ENCODE measurements at places on chromosomes 7 and 10.

GRCh38 chr7:40978047-40978446 is 724.8 kb downstream of the INHBA start:
- no peak for DNase-seq

- no peak for DNase-seq
These were observed 40.0 kb downstream of the DIP2C start for GRCh38 chr10:649445-649797.

GRCh38 chr10:43390759-43391158 is 18.2 kb downstream of the HNRNPF start:
- DNase-seq: no peak

GRCh38 chr10:7046615-7047014 is 364.2 kb downstream of the SFMBT2 start:
- peak; percentile 78 for DNase-seq

DNA sequence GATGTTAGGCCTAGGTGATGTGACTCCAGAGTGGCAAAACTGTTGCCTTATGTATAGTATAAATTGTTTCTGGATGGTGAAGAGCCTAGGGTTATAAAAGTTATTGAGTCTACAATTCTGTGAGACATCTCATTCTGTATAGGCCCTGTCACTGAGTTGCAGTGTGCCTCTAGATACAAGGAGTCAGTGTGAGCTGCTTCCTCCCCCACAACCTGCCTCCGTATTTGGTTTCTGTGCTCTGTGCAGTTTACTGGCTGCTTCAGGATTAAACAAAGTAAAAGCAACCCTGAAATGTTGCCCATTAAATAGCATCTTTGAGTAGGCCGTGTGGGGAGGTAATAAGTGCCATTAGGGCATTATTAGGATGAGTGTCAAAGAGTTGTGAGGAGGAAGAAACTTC is 1.9 kb upstream of the IFRD1 start:
- no peak for DNase-seq

- no peak for DNase-seq
These were observed 23.2 kb downstream of the ELN start for GRCh38 chr7:74051193-74051592.

DNA sequence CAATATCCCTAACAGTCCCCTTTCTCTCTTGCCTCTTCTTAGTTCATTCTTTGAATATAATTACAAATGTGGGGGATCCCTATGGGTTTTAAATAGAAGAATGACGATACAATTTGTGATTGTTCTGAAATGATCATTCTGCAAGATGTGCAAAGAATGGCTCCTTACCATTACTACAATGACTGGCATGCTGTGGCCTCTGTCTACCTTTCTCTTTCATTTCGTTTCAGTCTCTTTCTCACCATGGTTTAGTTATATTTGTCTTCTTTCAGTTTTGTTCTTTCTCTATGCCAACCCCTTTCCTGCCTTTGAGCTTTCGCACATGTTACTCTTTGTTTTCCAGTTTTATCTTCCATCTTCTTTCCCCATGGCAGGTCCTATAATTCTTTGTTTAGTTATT is 176.5 kb downstream of the SUGCT start:
- DNase-seq: no peak

- DNase-seq: no peak
These were observed 162.3 kb downstream of the BAMBI start for GRCh38 chr10:28839600-28840007.

GRCh38 chr7:121753944-121754343 is 119.0 kb upstream of the PTPRZ1 start:
- no peak for DNase-seq

- peak; percentile 11 for DNase-seq
These were observed 880.6 kb downstream of the LRMDA start for GRCh38 chr10:76311752-76312636.

DNA sequence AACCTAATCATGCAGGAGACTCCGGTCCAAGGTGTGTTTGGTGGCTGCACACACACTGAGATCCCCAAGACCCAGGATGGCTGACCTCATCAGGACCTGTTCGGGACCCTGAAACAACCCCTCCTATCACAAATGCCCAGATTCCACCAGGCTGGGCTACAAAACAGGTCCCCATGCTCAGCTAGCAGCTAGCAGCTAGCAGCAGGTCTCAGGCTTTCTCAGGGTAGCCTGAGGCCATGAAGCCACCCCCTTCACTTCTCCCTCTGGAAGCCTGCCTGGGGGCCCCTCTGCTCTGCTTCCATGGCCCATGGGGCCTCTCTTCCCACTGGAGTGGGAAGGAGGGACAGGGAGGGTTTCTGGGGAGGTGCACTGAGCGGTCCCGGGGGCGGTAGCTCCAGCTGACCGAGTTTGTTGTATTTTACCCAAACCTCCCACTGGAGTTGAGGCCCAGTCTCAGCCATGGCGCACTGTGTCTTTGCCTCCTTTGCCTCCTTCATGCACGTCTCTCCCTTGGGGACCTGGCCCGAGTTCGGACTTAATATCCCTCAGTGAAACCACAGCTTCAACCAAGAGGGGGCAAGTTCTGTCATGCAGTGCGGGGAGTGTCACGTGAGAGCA is 95.1 kb upstream of the GPR26 start:
- no peak for DNase-seq

- no peak for DNase-seq
These were observed 129.2 kb downstream of the GNAI1 start for GRCh38 chr7:80263821-80264220.

DNA sequence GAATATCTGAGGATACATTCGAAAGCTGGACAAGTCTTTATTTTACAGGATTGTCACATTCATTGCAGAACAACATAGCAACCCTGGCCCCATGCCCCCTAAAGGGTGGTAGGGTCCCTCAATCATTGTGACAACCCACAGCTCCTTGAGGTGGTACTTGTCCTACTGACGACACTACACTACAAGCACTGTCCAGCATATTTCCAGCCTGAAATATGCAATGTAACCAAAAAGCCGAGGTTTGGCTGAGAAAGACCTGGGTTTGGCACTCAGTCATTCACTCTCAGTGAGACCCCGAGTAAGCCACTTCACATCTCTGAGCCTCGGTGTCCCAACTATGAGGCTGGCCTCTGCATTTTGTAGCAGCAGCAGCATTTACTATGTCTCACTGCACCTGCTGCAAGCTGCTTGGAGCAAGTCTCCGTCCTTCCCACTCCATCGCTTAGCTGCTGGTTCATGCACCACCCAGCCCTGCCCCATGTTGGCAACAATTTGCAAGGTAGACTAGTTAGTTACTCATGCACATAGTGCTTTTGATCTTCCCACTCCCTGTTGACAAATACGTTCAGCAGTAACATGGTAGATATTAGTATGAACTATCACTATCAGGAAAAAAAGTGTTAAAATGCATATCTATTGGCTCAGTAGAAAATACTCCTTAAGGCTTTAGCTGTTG is 43.6 kb upstream of the TNPO3 start:
- DNase-seq: no peak

DNA sequence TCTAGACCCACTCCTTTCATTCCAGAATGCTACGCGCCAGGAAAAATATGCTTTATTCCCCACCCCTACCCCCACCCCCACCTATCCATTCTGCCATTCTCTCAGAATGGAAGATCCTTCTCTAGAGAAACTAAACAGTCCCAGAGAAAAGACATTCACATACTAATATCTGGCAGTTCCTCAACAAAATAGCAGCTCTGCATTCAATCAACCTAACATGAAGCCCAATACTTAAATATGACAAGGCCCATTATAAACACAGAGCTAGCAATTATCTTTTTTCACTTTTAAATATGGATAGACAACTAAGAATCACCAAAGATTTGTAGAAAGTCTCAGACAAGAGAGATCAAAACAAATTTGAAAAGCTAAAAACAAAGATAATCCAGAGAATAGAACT is 16.4 kb downstream of the CACUL1 start:
- no peak for DNase-seq

GRCh38 chr10:44968091-44968490 is 8.5 kb downstream of the RASSF4 start:
- peak; percentile 98 for DNase-seq

DNA sequence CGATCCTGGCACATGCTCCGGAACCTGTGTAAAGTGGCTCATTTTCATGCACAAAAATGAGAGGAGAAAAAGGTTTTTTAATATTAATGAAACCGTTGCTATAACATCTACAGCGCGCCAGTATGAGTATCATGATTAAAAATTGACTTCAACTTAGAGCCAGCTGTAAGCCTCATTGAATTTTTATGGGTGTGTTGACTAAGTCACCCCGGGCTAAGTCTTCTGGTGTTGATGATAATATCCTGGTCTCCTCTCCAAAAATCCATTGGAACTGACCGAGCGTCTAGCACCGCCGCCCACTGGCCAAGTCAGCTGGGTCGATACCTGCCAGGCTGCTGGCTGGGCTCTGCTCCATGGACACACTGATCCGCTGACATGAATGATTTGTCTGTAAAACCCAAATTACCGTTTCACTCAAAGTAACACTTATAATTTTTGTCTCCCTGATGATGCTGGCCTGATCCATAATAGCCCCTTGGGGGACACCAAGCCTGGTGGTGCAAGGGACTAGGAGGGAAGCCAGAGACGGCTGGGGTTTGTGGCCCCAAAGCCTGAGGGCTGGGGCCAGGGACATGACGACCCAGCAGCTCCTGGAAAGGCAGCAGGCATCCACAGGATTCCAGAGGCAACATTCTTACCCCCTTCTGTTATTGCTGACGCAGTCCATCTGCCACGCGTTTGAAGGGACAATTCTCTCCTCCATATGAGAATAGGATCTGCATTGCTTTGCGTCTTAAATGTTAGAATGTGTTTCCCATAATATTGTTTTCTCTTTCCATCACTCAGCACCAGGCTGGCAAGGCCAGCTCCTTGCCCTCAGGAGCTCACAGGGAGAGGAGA is 131.0 kb upstream of the PPP2R2D start:
- DNase-seq: no peak

DNA sequence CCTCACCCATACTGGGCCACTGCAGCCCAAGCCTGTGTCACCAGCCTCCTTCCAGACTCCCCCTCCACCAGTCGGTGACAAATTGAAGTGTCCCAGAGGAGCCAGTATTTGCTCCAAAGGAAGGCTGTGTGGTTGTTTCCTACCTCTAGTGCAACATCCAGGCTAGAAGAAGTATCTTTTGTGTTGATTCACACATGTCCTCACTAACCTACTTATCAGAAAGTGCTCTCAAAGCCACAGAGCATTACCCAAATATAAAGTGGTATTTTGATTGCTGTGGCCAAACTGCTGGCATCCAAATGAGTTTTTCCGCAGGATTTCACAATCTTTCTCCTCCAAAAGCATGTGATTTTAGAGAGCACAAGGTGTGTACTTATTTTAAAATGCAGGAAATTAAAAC is 134.8 kb downstream of the CUL2 start:
- no peak for DNase-seq

DNA sequence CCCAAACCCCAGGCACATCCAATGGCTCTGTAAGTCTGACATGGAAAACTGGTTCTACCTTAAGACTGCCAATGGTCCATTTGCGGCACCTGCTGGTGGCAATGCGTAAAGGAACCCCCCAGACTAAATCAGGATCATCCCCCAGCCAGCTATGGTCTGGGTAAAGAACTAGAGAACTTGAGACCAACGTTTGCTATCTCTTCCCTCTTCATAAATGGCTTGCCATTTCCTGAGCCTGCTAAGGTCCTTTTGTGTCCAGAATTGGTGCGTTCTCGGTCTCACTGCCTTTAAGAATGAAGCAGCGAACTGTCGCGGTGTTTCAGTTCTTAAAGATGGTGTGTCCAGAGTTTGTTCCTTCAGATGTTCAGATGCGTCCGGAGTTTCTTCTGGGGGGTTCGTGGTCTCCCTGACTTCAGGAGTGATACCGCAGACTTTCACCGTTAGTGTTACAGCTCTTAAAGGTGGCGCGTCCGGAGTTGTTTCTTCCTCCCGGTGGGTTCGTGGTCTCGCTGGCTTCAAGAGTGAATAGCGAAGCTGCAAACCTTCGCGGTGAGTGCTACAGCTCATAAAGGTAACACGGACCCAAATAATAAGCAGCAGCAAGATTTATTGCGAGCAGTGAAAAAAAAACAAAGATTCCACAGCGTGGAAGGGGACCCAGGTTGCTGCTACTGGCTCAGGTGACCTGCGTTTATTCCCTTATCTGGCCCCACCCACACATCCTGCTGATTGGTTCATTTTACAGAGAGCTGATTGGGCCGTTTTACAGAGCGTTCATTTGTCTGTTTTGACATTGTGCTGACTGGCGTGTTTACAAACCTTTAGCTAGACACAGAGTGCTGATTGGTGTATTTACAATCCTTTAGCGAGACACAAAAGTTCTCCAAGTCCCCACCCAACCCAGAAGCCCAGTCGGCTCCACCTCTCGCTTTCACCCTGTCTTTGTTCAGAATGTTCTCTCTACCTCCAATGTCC is 95.4 kb downstream of the ELMO1 start:
- DNase-seq: peak; percentile 84

DNA sequence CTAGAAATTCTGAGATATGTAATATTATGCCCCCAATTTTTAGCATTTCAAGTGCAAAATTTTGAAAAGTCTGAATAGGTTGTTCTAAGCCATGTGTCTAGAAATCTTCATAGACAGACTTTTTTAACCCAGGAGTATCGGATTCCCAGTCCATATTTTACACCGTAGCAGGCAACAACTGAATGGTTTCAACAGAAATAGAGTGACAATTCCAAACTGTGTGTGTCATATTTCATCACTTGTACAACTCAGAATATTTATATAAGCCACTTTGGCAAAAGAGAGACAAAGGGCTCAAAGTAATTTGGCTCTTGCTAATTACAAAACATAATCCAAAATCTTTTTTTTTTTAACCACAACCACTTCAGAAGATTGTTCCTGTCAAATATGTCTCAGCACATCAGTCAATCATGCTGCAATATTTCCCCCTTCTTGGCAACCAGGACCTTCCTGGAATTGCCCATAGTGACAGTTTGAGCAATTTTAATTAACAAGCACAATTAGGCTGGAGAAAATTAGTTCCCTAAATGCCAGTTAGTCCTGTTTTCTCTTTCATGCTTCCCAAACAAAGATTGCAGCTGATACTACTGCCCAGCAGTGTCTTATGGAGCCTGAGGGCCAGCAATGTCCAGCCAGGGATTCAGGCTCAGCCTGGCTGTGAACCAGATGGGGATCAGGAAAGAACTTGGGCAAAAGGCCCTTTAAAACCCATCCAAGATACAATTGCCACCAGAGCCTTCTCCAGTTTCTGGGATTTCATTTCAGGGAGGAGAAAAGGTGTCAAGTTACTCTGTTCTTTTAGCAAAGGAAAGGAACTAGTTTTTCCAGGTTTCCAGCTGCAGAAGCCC is 533.3 kb upstream of the GHITM start:
- DNase-seq: no peak

- DNase-seq: no peak
These were observed 6.3 kb upstream of the OPN4 start for GRCh38 chr10:86647773-86648703.

- no peak for DNase-seq
These were observed 196.7 kb upstream of the TBX20 start for GRCh38 chr7:35450456-35451214.
